ENCODE measurements at places on chromosomes 3 and 15.

DNA sequence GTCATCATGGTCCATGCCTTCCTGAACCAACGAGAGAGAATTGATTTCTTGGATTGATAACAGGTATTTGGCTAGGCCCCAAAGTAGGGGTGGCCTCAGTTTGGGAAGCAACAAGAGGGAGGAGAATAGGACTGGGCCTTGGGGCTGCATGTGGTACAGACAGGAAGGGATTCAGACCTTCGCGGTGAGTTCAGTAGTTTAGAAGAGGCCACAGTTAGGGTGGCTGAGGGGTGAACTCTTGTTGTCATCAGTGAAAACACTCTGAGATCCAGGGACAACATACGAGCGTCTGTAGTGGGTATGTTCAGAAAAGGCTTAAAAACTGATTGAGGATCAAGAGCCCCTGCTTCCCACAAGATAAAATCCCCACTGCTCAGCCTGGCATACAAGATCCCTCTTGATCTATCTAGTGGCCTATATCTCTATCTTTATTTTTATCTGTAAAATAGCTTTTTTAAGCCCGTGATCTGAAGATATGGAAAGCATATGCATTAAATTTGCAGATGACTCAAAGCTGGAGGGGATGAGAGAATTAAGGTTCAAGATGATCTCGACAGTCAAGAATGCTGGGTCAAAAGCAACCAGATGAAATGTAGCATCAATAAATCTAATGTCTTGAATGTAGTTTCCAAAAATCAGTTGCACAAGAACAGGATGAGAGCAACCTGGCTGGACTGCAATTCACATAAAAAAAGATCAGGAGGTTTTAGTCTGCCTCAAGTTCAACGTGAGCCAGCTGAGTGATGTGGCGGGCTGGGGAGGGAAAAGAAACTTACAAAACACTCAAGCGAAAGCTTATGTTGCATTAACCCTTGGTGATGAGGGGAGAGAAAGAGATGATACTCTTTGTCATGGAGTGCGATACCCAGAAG, 221.1 kb upstream of the TLE3 start:
- DNase-seq = no peak

GRCh38 chr3:47464588-47464987, 11.2 kb downstream of the SCAP start:
- DNase-seq = no peak

- DNase-seq = no peak
Measured at GRCh38 chr15:90817117-90818057, 51.0 kb upstream of the FURIN start.

- DNase-seq = no peak
Measured at GRCh38 chr3:123324880-123325765, 123.4 kb downstream of the SEC22A start.

DNA sequence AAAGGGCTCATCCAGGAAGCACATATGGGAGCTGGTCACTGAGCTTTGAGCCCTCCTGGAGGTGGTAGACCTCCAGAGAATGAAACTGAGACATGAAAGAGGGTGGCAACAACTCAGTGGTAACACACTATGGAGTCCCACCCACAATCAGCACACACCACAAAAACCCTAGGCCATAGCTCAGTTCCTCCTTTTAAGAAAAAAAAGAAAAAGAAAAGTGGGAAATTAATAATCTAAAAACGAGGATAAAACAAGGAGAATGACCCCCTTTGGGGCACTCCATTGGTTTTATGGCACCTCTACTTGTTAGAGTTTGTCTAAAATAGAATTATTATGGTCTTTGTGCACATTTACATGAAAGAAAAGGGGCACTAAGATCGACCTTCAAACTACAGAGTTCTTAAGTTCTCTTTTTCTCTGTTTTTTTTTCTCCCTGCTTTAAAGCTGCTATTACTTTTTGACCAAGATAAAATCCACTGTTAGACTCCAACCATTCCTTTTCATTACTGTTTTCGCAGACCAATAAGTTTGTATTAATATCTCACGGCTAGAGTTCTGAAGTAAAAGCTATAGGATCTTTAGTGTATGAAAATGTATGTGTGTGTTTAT, 40.2 kb upstream of the ZBTB20 start:
- no peak for DNase-seq

GRCh38 chr3:58441514-58442450, 8.2 kb upstream of the PDHB start:
- no peak for DNase-seq

GRCh38 chr3:186414735-186415419, 52.8 kb upstream of the DGKG start:
- DNase-seq = no peak

DNA sequence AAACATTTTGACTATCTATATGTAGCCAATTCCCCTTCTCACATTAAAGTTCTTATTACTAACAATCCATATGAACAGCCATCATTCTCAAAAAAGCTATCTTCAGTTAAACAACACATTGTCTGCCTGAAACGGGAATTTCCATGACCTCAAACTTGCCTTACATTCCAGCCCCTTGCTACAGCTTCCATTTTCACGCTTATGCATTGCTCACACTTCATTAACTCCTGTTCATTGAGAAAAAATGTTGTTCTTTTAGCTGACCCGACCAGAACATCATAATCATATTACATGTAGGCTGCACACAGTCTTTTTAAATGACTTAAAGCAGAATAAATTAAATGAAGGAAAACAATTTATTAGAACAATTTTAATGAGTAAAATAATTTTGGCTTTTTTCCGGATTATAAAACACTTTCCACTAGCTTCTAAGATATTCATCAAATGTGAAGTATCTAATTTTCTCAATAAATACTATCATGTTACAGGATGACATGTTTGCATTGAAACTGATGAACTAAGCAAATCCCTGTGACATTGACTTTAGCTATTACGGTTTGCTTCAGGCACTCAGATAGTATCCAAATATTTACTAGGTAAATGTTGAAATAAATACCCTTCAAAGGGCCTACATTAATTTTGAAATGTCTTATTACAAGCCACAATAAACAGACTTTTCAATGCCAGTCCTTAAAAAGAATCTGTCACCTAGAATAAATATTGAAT, 49.9 kb downstream of the P3H2 start:
- no peak for DNase-seq

- DNase-seq = no peak
Measured at GRCh38 chr3:111151438-111151837, 79.8 kb downstream of the NECTIN3 start.

- no peak for DNase-seq
Measured at GRCh38 chr3:138344754-138345153, 3.6 kb upstream of the MRAS start.

GRCh38 chr15:55484917-55485672, 22.9 kb downstream of the DNAAF4 start:
- DNase-seq = no peak

DNA sequence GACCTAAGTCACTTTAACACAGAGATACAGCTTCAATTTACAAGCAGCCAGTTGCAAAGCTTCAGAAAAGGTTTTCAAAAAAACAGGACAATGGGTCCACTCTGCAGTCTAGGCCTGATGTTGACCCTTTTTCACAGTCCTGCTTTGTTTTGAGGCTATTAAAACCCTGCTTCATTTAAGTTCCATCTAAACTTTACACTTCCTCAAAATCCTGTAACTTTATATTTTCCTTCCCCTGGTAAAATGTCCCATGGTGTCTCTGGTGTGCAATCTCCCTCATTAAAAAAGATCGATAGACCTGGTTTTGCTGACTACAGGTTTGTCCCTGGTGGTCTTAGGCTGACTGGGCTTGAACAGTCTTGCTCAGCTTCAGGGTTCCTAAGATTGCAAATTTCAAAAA, 5.1 kb upstream of the RPL14 start:
- no peak for DNase-seq

GRCh38 chr3:27673701-27674100, 48.4 kb downstream of the EOMES start:
- DNase-seq = no peak

Data from CD4-positive, alpha-beta T cell treated with Interleukin-2 at 100 ng/mL for 4 hours (primary cell).